MCF 10A (cell line): ENCODE measurements at places on chromosomes 2 and 18. TPM values are rescaled to one million over a fixed set of nuclear protein-coding genes. Genes with fewer than 3 reads are reported as not detected.

GRCh38 chr2:199471443-199472057, 13.8 kb upstream of the SATB2 start:
- DNase-seq, result peak; percentile 43

DNA sequence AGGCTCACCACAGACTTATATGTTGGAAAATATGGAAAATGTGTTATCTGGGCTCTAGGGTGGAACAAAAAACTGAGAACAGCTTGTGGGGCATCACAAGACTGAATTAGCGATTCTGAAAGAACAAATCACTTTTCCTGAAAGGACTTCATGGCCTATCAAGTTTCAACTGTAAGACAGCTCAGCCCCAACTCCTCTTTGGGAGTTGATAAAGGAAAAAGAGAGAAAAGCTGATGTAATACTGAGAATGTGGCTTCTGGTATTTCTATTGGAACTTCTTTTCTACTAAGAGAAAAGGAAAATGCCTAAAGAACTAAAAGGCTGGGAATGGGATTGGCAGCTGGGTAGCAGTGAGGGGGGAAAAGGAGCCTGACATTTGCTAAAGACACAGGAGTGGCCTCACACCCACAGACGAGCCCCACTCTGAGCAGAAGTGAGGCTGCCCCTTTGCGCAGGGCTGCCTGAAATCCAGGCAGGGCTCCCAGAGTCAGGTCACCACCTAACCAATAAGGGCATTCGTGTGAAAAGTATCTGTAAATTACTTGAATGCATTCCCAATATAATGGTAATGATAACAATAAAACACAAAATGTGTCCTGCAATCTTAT, 75.6 kb downstream of the LRP2 start:
- no peak for DNase-seq

- no peak for DNase-seq
Measured at GRCh38 chr2:240396623-240397541, 38.6 kb upstream of the GPC1 start.

DNA sequence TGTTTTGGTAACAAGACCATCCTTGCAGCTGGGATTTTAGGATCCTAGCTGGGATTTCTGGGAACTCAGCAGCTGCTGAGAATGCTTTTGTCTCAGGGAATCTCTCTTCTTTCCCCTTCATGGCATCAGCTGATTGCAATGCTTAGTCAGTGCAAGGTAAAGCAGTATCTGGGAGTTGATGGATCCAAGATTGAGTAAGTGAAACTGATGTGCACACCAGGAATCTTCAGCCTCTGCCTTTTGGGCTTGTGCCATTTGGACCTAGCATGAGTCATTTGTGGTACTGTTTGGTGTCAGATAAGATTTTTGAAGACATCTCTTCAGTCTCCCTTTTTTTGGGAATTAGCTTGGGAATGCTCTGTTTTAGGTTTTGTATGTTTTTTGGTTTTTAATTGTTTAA, 363.3 kb upstream of the TFPI start:
- peak; percentile 4 for DNase-seq

DNA sequence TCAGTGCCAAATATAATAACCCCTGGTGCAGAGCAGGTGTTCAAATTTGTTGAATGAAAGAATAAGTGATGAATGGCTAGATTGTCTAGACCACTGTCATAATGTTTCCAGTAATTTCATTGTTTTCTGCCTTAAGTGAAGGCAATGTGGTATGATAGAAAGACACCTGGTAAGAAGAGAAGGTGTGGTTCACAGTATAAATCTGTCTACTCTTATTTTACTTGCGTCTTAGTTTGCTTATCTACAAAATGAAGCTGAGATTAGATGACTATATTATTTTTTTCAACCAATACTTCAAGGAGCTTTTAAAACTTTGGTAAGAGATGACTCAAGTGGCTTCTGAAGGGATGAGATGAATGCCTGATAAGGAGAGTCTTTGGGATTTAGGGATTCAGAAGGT, 788.4 kb downstream of the EPHA4 start:
- DNase-seq, result no peak

Gene CFAP65
- total RNA-seq, result not detected in 2 replicates

Gene CHRND
- total RNA-seq, result not detected in 2 replicates

Gene CPLX4
- total RNA-seq, result not detected in 2 replicates

Gene ALMS1
- total RNA-seq, result 8.3 and 9.3 TPM in 2 replicates

- DNase-seq, result peak; percentile 22
Measured at GRCh38 chr18:56068701-56069100, 480.7 kb upstream of the TCF4 start.

Gene GCFC2
- total RNA-seq, result 38.5 and 41.3 TPM in 2 replicates

Gene CENPA
- total RNA-seq, result 19.7 and 35.1 TPM in 2 replicates

Gene MYL1
- not detected in 2 replicates for total RNA-seq

DNA sequence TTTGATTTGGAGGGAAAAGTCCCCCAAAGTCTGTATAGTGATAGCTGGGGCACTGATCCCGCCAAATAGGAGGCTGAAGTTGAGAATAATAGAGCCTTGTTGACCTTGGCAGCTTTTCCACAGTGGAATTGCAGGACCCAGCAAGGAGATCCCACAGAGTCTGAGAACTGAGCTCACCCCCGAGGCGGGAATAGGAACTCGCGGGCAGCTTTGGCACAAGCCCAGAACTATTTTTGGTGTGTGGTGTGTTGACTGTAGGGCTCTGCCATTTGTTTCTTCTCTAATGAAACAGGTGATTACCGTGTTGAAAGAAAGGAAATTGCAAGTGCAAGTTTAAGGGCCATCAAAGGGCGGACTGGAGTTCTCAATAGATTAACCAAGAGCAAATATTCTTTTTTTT, 34.0 kb downstream of the SH3RF3 start:
- DNase-seq, result peak; percentile 95

Gene CHST9
- total RNA-seq, result not detected in 2 replicates

Gene ABCG8
- not detected in 2 replicates for total RNA-seq

- no peak for DNase-seq
Measured at GRCh38 chr2:57796527-57796926, 250.1 kb upstream of the VRK2 start.

DNA sequence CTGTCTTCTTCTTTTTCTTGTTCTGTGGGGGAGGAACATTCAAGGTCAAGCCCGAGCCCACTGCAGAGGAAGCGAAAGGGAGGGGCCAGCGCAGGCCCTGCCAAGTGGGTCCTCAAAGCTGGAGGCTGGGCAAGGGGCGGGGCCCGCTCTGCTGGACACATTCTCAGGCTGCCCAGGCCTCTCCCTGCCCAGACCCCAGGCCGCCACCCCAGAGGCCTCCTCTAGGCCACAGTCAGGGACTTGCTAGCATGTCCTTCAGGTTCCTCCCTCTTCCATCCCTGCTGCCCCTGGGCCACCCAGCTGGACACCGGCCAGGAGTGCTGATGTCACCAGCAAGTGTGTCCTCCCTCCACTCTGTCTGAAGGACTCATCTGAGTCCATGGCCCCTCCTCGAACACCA, 44.1 kb downstream of the KIF1A start:
- no peak for DNase-seq

DNA sequence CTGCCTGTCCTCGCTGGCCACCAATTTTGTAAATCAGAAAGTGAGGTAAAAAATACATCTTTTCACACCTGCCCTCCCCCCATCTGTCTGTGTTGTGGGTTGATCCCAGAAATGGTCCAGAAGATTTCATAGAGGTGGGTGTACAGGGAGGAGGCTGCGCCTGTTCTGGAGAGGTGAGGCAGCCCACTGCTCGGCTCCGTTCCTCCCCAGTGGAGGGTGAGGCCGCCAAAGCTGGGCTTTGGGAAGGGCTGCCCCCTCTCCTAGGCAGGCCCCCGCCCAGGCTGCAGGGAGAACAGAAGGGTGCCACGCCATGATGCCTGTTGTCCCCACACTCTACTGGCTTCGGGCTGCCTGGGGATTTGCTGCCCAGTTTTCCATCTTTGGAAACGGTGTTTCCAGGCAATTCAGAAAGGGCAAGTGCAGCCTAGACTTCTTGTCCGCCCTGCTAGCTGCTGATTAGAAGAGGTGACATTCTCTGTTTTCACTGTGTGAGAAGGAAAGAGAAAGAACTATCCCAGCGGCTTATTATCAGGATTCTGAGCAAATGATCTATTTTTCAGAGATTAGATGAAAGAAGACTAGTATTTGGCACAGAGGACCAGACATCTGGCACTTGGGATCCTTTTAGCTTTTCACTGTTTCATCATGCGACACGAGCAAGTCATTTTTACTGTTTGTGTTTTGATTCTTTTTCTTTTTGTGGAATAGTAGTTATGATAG, 18.7 kb downstream of the SMARCAL1 start:
- DNase-seq, result no peak

DNA sequence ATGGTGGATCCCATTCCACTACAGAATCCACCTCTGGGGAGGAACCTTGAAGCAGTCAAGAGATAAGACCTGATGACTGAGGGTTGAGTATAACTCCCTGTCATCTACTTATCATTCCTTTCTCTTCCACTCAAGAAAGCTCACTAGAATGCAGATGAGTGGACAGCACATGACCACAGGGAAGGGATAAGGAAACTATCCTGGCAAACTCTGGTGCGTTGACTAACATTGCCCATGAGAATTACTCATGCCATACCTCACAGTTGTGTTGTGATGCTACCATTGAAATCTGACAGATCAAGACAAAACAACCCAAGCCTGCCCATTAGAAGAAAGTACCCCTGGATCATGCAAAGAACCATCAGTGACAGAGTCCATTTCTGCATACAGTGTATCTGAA, 26.5 kb downstream of the SLC16A14 start:
- no peak for DNase-seq

Gene GMCL1
- total RNA-seq, result 13.2 and 13.6 TPM in 2 replicates

Gene ADGRF3
- total RNA-seq, result 0.17 TPM in 1 of 2 replicates, not detected in the other

GRCh38 chr2:10407841-10408648, 40.1 kb downstream of the ODC1 start:
- DNase-seq, result peak; percentile 99

Gene ANO7
- total RNA-seq, result 0.14 and 0.15 TPM in 2 replicates

- peak; percentile 66 for DNase-seq
Measured at GRCh38 chr2:16633621-16634430, 31.8 kb downstream of the CYRIA start.

GRCh38 chr2:88329815-88330603, 122.5 kb downstream of the FOXI3 start:
- peak; percentile 94 for DNase-seq

DNA sequence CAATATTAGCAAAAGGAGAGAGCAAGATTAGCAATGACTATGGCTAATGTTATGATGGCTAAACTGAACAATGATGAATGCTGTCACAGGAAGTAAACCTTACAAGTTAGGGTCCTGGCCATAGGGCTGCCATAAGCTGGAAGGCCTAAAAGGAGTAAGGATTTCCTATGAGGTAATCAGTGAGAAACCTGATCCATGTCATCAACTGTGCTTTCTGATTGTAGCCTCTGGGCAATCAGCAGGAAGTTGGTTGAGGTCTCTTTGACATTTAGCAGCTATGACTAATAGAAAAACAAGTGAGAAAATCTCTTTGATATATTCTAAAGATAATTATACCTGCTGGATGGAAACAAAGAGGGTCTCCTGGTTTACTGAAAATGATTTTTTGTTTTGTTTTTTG, 193.0 kb downstream of the RAB3GAP1 start:
- peak; percentile 69 for DNase-seq
